ENCODE measurements at places on chromosomes 5 and 9.

- DNase-seq: no peak
These were observed 2.0 kb upstream of the ANP32B start for GRCh38 chr9:97980918-97981845.

DNA sequence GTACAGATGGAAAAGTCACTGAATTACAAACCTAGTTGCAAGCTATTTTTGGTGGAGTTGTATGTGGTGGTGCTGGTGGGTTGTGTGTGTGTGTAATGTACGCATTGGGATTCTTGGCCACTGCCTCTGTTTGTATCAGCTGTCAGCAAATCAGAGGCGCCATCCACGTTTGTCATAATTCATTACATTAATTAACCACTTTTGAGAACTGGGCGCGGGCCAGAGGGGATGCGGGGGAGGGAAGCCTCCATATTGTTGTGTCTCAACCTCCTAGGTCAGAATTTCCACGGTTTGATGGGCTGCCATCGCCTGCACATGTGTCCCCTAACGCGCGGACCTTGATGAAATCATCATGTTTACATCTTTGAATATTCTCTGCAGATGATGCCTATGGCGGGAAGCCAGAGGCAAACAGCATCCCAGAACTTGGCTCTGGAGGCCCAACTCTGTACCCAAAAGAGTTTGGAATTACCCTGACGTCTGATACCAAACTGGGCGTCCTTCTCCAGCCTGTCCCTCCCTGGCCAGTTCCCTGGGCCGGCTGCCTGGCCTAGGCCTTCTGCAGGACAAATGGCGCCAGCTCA lies 54.9 kb downstream of the FGF18 start:
- peak; percentile 45 for DNase-seq

- DNase-seq: peak; percentile 79
These were observed 86.9 kb upstream of the SIMC1 start for GRCh38 chr5:176151281-176151680.

DNA sequence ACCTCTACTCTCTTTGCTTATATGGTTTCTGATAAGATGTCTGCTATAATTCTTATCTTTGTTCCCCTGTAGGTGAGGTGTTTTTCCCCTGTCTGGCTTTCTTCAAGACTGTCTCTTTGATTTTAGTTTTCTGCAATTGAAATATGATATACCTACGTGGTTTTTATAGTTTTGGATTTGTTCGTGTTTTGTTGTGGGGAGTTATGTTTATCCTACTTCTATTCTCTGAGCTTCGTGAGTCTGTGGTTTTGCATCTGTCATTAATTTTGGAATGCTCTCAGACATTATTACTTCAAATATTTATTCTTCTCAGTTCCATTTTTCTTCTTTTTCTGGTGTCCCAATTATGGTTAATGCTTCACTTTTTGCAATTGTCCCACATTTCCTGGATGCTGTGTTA lies 521.3 kb downstream of the KCTD16 start:
- DNase-seq: no peak

DNA sequence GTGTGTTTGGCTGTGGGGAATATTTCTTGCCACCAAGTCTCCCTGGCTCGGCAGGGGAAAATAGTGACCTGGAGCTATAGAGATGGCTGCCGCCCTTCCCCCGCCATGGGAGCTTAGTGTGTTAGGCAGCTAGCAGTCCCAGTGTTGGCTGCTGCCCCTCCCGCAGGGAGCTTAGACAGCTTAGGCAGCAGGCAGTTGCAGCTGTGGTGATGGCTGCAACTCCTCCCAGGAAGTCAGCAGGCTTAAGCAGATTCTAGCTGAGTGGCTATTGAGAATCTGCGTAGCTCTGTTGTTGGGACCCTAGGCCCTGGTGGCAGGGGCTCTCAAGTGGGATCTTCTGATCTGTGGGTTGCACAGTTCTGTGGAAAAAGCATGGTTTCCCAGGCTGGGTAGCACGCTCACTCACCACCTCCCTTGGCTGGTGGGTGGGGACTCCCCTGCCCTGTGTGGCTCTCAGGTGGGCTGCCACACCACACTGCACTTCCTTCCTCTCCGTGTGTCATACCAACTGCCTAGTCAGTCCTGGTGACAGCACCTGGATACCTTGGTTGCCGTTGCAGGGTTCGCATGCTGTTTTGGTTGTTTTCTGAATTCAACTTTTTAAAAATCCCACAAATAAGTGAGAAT lies 9.3 kb downstream of the OR1N2 start:
- no peak for DNase-seq

GRCh38 chr9:6667633-6668280 lies 22.2 kb upstream of the GLDC start:
- peak; percentile 18 for DNase-seq

DNA sequence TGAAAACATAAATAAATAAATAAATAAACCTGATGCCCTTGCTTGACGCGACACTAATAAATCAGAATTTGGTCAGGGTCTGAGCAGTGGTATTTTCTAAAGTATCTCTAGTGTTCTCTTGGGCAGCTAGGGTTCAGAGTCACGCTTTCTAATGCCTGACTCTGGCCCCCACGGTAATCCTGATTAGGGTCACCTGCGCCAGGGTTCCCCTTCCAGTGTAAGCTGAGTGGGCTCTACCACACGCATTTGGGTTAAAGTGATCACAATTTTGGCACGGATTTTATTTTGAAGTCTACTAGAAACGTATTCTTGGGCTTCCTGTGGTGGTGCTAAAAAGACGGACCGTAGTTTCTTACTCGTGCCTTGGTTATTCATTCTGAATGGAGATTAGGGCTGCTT lies 651 bp downstream of the TTC1 start:
- DNase-seq: no peak

DNA sequence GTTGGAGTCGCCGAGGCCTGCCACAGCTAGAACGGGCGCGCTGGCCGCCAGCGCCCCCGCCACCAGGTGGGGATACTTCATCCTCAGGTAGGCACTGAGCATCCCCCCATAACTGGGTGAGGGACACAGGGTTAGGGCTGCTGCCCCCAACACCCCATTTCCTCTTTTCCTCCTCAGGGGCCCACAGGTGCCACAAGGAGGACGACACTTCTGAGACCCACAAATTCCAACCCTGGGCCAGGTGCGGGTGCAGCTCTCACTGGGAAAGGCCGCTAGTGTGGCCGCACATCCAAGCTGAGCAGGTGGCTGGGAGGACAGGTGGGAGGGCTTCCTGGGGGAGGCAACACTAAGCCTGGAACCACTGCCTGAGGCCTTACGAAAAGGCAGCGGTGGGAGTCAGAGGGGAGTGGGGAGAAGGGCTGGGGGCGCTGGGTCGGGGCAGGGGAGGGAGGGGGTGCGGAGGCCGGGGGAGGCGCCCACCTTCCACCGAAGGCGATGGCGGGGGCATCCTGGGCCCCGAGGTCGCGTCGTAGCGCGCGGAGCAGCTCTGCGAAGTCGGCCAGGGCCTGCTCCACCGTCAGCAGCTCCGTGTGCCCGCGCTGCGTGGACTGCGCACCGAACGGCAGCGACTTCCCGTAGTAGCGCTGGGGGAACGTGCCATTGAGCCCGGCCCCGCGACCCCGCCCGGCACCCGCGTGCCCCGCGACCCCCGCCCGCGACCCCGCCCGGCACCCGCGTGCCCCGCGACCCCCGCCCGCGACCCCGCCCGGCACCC lies 961 bp downstream of the DPP7 start:
- no peak for DNase-seq

GRCh38 chr5:80656425-80656824 lies 1.6 kb upstream of the DHFR start:
- peak; percentile 53 for DNase-seq

GRCh38 chr5:77843570-77844372 lies 67.6 kb upstream of the TBCA start:
- no peak for DNase-seq

- DNase-seq: no peak
These were observed 89.9 kb downstream of the CCDC192 start for GRCh38 chr5:127793052-127793451.

- DNase-seq: no peak
These were observed 405.4 kb downstream of the DMAC1 start for GRCh38 chr9:7394002-7394774.

- DNase-seq: no peak
These were observed 7.2 kb downstream of the EGFL7 start for GRCh38 chr9:136669791-136670464.

GRCh38 chr9:115855458-115856133 lies 298.0 kb upstream of the PAPPA start:
- DNase-seq: peak; percentile 58

DNA sequence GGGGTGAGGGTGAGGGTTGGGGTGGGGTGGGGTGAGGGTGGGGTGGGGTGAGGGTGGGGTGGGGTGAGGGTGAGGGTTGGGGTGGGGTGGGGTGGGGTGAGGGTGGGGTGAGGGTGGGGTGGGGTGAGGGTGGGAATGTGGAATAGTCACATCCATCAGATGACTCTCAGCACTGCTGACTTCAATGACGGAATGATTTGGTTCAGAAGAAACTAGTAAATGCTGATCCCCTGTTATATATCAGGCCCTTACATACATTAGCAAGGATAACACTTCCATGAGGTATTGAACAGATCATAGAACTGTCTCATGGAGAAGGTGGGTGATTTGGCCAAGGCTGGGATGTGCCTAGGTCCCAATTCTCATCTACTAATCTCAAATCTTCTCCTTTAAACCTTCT lies 24.5 kb upstream of the C5orf47 start:
- no peak for DNase-seq
